SHP77 treated with DMSO at 0.1 percent for 48 hours (cell line): ENCODE measurements at places on chromosomes 6 and 20.

GRCh38 chr6:167726043-167726621 is 100.6 kb upstream of the AFDN start:
- no peak for DNase-seq

- no peak for DNase-seq
Observed at GRCh38 chr20:49668181-49668877, 45.3 kb downstream of the B4GALT5 start.

DNA sequence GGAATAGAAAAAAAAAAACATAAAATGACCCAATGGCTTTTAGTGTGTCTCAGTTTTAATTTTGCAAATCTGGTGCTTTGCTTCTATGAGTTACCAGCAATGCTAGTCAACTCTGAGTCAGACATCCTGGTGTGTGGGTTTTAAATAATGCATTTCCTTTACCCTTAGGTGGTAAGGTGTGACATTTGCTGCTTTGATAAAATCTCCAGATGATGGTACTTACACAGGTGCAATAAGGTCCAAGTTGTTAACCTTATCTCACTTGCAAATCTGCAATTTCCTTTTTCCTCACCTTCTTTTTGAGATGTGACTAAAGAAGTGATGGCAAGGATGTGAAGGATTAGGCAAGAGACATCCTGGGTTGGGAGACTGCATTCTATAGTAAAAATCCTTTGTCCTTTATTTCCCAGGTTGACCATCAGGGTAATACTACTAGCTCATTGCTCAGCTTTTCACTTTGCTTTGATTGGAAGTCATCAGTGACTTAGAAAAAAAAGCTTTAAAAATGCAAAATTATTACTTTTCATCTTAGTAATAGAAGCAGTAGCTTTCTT is 818.5 kb upstream of the FLRT3 start:
- DNase-seq, result no peak

GRCh38 chr6:31110825-31111582 is 1.4 kb downstream of the C6orf15 start:
- DNase-seq, result no peak

GRCh38 chr20:22525821-22526220 is 58.6 kb downstream of the FOXA2 start:
- no peak for DNase-seq

DNA sequence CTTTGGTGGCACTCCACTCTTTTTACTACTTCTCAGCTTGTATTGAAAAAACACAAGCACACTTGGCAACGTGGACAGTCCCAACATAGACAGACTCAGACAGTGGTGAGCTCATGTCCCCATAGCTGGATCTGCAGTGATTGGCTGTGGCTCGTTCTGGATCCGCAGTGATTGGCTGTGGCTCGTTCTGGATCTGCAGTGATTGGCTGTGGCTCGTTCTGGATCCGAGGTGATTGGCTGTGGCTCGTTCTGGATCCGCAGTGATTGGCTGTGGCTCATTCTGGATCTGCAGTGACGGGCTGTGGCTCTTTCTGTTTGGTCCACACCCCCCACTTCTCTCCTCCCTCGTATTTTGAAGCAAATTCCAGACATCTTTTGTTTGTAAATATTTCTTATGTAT is 28.0 kb downstream of the OSBPL2 start:
- DNase-seq, result no peak
